ENCODE measurements at places on chromosomes 2 and 18.

- no peak for DNase-seq
Observed at GRCh38 chr2:230925879-230926765, 1.1 kb upstream of the GPR55 start.

GRCh38 chr2:75340560-75340959, 141.2 kb upstream of the TACR1 start:
- DNase-seq: no peak

DNA sequence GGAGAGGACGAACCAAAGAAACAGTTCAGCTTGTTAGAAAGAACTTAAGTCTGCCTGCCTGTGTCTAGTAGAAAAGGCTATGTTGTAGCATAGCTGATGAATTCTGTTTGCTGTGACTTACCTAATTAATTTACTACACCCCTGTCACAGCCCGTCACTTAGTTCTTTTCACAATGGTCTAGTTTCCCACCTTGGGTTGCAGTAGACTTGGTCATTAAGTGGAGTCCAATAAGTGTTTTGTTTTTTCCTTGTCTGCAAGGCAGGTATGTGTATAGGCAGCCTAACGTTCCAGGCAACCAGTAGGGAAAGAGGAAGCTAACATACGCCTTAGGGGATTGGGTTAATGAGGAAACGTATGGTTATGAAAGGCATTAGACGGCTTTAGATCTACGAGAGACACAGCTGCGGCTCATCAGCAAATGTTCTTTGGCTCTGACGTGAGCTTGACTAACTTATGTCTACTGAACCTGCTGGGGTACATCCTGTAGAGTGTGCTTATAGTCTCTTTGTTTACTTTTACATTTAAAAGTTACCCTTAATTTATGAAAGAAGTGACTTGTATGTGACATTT, 180.1 kb downstream of the PRPF40A start:
- DNase-seq: no peak

DNA sequence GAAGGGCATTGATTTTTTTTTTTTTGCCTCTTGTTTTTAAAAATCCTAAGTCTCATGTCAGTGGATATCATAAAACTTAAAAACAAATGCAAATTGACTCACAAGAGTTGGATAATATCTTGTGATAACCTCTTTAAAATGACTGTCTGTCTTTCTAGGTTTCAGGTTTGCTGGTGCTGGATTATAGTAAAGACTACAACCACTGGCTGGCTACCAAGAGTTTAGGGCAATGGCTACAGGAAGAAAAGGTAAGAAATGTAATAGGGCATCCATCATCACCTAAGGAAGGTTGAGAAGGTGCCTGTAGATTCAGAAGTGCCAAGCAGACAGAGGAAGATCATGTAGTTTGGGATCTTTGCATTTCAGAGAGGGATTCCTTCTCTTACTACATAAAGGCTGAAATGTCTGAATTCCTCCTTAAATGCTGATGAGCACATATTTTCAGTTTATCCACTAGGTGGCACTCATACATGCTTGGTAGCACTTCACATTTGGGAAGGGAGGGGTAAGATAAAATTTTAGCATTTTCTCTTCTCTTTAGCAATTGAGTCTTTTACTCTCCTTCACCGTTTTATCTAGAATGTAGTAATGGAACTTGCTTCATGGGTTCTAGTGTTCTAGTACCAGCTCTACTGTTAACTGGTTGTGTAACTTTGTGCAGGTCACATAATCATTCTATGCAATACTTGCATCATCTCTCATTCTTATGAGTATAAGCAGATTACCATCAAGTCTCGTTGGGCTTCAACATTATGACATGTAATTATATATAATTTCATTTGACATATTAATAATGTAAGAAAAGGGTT, 21.1 kb downstream of the CPS1 start:
- DNase-seq: peak; percentile 68

- DNase-seq: peak; percentile 79
Observed at GRCh38 chr2:168565512-168565911, 109.4 kb downstream of the CERS6 start.

DNA sequence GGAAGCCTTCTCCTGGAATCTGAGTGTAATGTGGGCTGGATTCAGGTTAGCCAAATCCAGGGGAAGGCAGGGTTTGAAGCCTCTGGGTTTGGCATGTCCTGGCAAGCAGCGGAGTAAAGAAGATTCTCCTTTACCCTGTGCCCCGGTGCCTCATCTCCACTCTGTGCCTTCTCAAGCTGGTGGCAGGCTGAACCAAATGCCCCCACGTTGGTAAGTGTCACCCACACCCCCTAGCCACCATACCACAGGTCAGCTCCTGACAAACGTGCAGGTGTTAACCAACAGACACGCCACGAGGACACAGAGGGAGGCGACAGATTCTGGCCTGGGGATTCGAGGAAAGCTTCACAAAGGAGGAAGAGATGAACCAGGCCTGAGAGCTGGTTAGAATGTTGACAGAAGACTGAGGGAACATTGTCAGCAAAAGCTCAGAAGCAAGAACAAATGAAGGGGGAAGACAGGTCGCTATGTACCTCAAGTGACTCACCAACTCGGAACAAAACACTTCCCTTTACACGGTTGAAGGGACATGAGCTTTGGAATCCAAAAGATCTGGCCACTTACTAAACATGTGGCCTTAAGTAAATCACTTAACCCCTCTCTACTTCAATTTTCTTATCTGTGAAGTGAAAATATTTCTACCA, 85.2 kb upstream of the LCLAT1 start:
- DNase-seq: no peak

GRCh38 chr18:23257686-23258565, 122.6 kb downstream of the CABLES1 start:
- no peak for DNase-seq

GRCh38 chr2:18623782-18624181, 34.4 kb upstream of the NT5C1B start:
- no peak for DNase-seq

GRCh38 chr2:120566331-120567035, 169.2 kb upstream of the GLI2 start:
- DNase-seq: peak; percentile 2

GRCh38 chr2:222436040-222436413, 11.7 kb downstream of the SGPP2 start:
- no peak for DNase-seq

DNA sequence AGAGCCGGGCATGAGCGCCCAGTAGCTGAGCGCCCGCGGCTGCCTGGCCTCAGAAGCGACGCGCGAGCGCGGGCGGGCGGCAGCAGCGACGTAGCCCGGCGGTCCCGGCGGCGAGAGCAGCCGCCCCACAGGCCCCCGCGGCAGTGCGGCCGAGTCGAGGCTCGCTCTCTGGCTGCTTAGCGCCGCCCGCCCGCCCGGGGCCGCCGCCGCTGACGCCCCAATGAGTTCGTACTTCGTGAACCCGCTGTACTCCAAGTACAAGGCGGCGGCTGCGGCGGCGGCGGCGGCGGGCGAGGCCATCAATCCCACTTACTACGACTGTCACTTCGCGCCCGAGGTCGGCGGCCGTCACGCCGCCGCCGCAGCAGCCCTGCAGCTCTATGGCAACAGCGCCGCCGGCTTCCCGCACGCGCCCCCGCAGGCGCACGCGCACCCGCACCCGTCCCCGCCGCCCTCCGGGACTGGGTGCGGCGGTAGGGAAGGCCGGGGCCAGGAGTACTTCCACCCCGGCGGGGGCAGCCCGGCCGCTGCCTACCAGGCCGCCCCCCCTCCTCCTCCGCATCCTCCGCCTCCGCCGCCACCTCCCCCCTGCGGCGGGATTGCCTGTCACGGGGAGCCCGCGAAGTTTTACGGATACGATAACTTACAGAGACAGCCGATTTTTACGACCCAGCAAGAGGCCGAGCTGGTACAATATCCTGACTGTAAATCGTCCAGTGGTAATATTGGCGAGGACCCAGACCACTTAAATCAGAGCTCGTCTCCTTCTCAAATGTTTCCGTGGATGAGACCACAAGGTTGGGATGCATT, 847 bp downstream of the HOXD8 start:
- DNase-seq: no peak

DNA sequence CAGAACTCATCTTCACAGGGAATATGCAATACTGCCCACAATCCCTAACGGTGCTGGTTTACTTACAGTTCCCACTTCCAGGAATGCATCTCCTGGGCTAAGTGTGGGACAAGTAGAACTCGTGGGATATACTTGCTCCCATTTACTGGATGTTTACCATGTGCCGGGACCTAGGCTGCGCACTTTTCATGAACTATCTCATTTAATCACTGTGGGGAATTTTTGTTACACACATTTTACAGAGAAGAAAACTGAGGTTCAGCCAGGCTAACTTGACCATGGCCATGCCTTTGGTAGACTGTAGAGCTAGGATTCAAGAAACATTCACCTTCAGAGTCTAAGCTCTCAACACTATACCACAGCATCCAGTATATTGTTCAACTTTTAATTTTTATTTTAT, 24.4 kb upstream of the MBOAT2 start:
- no peak for DNase-seq

GRCh38 chr18:65352186-65352585, 398.6 kb upstream of the CDH7 start:
- DNase-seq: peak; percentile 50

DNA sequence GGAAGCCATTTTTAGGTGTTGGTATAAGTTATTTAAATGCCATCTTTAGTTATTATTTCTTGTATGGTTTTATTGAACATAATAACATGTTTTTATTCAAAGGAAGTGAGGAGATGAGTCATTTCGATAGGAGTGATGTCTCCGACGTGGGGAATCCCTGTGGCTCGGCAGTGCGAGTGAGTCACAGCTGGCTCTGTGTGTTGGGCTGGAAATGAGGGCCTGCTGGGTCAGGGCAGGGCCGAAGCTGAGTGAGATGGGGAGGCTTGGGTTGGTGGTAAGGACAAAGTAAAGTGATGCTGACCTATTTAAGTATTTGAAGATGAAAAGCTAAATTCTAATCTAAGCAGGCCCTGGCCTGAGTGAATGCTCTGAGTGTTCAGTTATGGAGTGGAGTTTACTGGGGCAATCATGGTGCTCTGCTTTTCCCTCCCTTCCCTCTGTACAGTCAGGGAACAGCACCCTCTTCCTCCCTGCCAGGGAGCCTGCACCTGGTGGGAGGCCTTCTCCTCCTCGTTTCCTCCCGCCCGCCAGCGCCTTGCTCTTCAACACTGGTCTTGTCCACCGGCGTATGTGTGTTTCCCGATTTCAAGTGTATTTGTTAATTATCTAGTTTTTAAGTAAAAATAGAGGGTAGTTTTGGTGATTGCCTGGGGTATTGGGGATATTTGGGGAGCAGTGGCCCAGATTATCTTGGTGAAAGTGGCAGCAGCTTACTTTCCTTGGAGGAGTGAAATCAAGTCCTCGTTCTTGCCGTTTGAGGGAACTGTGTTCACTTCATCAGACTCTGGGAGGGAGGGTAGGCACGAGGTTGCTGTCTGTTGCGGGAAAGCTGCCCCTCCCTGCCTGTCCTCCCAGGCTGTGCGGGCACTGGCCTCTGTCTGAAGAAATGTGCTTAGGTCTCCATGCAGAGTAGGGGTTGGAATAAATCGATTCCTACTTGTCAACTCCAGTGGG, 157.0 kb downstream of the LDLRAD4 start:
- peak; percentile 30 for DNase-seq

DNA sequence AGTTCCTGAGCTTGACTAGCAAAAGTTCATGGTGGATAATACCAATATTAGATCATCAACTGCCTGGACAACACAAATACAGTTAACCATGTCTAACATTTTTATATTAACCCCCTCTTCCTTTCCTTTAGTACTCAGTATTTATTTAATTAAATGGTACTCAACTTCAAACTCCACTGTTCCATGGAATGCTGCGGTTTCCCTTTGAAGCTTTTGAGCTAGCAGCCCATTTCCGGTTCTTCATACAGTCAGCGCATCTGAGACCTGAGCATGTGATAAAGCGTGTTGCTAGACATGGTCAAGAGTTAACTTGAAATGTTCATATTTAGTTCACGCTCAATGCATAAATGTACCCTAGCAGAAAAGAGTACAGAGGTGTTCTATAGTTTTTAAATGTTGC, 278.4 kb downstream of the ALPK2 start:
- DNase-seq: no peak

DNA sequence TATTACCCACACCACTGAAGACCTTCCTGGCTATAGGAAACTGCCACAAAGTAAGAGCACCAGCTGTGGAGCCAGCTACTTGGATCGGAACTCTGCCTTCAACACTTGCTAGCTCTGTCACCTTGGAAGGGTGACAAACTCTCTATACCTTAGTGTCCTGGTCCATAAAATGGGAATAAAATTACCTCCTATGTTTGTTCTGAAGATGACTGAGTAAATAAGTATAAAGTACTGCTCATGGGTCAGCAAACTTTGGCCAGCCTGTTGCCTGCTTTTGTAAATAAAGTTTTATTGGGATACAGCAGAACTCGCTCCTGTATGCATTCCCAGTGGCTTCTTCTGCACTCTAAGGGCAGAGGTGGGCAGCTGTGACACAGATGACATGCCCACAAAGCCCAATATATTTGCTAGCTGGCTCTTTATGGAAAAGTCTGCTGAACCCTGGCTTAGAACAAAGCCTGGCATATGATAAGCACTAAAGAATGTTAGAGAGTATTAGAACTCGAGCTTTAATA, 451.3 kb downstream of the TMEM182 start:
- DNase-seq: no peak

DNA sequence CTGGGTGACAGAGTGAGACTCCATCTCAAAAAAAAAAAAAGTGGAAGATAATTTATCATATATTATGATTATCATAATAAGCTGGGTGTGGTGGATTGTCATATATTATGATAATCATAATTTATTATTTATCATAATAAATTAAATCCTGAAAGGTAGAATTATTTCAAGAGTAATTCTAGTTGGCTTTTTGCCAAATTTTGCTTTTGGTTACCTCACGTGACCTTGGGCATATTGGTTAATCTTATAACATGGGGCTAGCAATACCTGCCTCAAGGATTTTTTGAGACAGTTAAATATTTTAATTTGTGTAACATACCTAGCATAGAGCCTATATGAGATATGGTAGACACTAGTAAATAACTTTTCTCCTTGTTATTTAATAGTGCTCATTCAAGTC, 111.3 kb upstream of the TTC27 start:
- no peak for DNase-seq

DNA sequence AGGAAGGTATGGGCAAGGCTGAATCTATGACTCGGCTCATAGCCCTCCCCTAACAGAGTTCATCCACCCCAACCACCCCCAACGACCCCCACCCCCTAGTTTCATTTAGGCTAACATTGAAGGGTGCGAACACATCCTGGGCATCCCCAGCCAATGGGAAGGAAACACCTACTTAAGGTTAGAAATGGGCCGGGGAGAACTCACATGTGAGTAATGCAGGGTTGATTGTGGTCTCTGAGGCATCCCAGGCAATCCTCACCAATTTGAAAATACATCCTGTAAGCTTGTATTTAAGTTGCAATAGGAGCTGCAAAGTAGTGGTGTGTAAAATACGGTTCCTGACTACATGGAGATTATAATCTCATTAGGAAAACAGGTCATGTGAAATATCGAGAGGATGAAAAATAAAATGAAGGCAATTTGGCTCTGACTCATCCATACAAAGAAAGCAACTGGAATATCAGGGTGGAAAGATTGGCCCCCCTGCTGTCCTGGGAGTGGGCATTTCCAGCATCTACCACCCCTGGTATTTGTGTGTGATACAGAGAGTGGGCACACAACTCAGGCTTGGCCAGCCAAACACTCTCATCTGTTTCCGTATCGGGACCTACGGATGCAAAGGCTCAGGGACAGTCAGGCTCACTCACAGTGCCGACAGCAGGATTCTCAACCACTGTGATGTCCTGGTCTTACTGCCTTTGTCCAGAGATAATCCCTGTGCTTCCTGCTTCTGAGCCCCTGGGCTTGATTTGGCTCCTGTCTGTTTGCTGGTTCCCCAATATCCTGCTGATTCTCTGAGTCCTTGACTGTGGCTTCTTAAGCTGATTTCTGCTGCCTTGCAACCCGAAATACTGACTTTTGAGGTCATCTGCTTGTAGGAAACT, 90.0 kb upstream of the NCKAP5 start:
- DNase-seq: no peak
